Stimulated activated CD8-positive, alpha-beta memory T cell treated with anti-CD3 and anti-CD28 coated beads, Interleukin-7, amount 100 ng/mL, for 48 hours (primary cell): ENCODE measurements at places on chromosomes 7 and 10.

- no peak for DNase-seq
Observed at GRCh38 chr10:22539579-22540298, 174.6 kb downstream of the PIP4K2A start.

- DNase-seq = no peak
Observed at GRCh38 chr7:157496416-157497275, 159.8 kb downstream of the DNAJB6 start.

DNA sequence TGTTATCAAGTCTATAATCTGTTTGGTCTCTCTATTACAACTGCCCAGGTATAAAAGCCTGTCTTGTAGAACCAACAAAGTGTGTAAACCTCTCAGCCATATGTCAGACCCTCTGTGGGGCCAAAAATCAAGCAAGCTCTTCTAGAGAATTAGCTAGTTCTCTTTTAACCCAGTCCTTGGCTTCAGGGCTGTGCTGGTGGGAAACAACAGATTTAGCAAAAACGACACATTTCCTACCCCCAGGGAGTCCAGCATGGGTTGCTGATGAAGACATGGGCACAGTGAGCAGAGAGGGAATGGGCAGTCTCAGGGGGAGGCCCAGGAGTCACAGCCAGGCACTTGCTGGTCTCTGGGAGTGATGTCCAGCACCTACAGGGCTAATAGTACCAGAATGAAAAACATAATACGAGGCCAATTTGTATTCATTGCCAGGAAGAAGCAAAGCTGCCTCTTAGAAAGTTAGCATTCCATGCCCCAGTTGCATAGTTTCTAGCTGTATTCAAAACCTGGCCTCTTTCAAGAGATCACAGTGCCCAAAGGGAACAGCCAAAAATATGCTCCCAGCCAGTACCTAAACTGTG is 80.1 kb downstream of the FRMD4A start:
- DNase-seq = no peak

DNA sequence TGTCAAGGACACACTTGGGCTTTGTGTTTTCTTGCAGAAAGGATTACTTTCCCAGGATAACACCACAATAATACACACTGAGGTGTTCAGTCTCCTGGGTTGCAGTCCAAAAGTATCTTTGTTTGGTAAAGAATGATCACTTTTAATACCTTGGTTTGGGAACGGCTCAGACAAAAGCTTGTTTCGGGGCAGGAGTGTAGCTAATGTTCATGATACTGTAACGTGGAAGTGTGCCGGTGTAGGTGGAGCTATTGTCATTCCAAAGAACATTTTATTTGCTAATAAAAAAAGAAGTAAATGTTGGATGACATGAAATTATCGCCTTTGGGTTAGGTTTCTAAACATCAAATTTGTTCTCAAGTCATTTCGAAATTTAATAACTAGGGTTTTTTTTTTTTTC is 1.2 kb downstream of the EIF4H start:
- DNase-seq = no peak

- DNase-seq = no peak
Observed at GRCh38 chr10:68959695-68960527, 3.9 kb downstream of the DDX21 start.

GRCh38 chr7:143327903-143328302 is 12.0 kb downstream of the CLCN1 start:
- DNase-seq = no peak

- no peak for DNase-seq
Observed at GRCh38 chr10:71584461-71584860, 135.1 kb downstream of the C10orf105 start.

- DNase-seq = no peak
Observed at GRCh38 chr7:37510043-37510634, 61.5 kb upstream of the ELMO1 start.

DNA sequence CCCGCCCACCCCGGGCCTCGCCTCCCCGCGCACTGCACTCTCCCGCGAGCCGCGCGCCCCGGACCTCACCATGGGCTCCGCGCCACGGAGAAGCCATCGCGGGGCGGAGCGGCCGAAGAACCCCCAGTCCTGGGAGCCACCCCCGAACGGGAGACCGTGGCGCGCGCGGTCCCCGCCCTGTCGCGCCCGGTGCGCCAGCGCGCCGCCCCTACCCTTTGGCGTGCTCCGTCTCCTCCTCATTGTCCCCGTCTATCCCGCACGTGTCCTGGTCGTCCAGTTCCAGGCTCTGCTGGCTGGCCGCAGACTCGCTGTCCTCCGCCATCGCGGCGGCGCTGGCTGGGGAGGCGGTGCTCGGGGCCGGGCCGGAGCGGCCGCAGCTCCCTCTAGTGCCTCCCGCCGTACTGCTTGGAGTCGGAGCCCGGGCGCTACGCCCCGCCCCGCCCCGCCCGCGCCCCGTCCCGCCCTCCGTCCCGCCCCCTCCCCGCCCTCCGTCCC is at the start of gene NMT2:
Gene NMT2 (minus strand): TSS at position 403 of the 495 bp plus-strand sequence. CDS start 81 bp downstream, at position 322.
- no peak for DNase-seq
